ENCODE measurements at places on chromosomes 12 and 14. TPM values are rescaled to one million over a fixed set of nuclear protein-coding genes. Genes with fewer than 3 reads are reported as not detected.

Gene FANCM
- 6.6 TPM for total RNA-seq

Gene GPR132
- not detected for total RNA-seq

Gene MNAT1
- 31.9 TPM for total RNA-seq

Gene GLI1
- total RNA-seq = 1.5 TPM

Gene HOXC9
- total RNA-seq = 0.15 TPM

Measured in bronchus fibroblast of lung (primary cell).